ENCODE measurements at places on chromosomes 13 and 19.

- peak; percentile 93 for DNase-seq
Measured at GRCh38 chr13:48235341-48236135, 2.5 kb downstream of the ITM2B start.

GRCh38 chr19:45772130-45772840 lies 3.2 kb upstream of the SIX5 start:
- DNase-seq = no peak

- DNase-seq = no peak
Measured at GRCh38 chr19:33459222-33460090, 62.1 kb downstream of the PEPD start.

DNA sequence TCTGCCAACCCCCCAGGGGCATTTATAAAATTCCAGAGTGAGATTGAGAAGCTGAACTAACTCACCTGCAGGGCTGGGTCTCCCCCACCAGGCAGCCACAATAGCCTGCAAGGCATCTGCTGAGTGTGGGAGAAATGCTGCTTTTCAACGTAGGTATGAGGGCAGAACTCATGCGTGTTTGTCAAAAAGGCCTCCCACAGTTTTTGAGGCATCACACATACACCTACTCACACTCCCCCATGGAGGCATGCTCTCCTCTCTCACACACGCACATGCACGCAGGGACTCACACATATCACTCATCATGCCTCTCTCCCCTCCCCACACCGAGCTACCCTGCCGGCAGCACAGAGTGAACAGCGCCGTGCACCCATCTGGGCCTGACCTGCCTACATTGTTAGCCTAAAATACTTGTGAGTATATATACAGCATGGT lies 390.5 kb downstream of the FGF9 start:
- no peak for DNase-seq

GRCh38 chr19:517721-518597 lies 10.7 kb downstream of the TPGS1 start:
- no peak for DNase-seq

DNA sequence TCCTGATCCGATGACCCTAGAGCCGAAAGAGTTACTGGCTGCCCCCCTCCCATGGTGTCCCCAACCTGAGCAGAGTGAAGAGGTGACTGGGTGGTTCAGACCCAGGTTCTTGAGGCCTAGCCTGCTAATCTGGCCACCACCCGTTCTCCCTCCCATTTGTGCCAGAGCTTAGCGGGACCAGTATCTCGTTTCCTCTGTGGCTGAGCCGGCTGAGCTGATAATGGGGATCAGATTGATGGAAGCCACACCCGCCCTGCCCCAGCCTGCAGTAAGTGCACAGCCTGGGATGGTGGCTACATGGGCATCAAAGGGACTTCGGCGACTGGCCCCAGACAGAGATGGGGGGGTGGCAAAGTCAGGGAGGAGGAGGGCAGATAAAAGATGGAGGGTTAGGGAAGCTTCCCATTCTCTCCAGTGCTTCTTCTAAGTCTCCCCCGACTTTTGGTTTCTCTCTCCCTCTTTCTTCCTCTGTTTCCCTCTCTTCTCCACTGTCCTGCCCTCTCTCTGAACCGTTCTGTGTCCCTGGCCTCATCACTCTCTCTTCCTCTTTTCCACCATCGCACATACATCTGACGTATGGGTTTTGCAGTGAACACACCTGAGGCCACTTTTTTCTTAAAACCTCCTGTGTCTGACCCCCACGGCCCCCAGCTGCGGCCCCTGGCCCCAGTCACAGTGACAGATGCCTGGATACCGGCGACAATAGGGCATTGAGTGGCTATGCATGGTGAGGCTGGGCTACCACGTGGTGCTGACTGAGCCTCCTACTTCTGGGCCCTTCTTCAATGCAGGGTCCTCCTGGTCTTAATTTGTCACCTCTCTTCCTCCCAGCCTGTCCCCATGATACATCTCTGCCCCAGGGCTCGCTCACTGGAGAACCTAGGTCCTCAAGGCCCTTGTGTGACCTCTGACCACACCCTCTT lies 2.4 kb downstream of the ELAVL3 start:
- DNase-seq = no peak

GRCh38 chr13:109698779-109699178 lies 87.6 kb downstream of the IRS2 start:
- DNase-seq = no peak

DNA sequence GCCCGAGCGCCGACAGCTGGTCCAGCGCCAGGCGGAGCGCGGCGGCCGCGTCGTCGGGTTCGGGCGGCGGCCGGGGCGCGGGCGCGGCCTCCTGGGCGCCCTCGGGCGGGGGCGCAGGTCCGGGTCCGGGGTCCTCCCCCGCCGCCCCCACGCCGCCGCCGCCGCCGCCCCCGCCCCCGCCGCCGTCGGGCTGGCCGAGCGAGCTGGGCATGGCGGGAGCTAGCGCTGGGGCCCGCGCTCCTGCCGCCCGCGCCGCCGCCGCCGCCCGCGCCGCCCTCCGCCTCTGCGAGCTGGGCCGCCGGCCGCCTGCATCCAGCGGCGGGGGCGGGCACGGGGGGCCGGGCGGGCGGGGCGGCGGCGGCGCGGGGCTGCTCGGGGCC lies 287 bp downstream of the MEX3D start:
- no peak for DNase-seq

DNA sequence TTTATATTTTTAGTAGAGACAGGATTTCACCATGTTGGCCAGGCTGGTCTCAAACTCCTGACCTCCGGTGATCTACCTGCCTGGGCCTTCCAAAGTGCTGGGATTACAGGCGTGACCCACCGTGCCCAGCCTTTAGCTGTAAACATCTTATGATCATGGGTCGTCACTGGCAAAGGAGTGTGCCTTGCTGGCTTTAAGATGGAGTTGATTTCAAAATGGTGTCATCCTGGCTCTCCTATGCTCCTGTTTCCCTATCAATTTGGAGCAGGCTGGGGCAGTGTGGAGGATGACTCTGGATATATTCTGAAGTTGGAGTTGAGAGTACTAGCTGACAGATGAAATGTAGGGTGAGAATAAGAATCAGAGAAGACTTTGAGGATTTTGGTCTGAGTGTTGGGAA lies 18.4 kb upstream of the ATP8A2 start:
- DNase-seq = no peak

DNA sequence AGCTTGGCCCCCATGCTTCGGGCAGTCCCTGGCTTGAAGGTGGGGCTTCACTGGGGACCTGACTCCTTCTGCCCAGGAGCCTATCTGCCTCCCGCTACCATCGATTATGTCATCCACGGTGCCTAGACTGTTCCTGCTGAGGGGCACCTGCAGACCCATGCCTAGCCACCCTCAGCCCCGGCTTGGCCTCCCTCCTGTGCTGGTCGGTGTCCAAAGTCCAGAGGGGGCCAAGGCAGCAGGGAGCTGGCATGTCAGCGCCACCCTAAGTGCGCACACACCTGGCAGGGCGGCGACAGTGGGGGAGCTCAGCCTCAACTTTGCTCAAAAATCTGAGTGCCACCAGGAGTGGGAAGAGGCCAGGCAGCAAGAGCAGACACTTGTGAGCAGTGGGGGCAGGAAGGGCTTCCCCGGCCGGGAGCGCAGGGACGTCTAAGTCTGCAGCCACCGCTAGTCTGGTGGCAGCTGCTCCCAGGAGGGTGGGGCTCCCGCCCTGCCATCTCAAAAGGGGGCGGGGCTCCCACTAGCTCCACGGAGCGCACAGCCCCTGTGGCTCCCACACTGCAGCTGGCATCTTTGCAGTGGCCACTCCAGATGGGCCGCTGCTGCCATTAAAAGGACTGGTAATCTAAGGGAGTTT lies 13.5 kb upstream of the URAD start:
- DNase-seq = no peak

GRCh38 chr13:96710166-96710862 lies 284.0 kb downstream of the OXGR1 start:
- no peak for DNase-seq

- no peak for DNase-seq
Measured at GRCh38 chr13:20044086-20044485, 85.6 kb downstream of the ZMYM2 start.

GRCh38 chr19:38274739-38275138 lies 10.4 kb downstream of the SPINT2 start:
- DNase-seq = peak; percentile 60

DNA sequence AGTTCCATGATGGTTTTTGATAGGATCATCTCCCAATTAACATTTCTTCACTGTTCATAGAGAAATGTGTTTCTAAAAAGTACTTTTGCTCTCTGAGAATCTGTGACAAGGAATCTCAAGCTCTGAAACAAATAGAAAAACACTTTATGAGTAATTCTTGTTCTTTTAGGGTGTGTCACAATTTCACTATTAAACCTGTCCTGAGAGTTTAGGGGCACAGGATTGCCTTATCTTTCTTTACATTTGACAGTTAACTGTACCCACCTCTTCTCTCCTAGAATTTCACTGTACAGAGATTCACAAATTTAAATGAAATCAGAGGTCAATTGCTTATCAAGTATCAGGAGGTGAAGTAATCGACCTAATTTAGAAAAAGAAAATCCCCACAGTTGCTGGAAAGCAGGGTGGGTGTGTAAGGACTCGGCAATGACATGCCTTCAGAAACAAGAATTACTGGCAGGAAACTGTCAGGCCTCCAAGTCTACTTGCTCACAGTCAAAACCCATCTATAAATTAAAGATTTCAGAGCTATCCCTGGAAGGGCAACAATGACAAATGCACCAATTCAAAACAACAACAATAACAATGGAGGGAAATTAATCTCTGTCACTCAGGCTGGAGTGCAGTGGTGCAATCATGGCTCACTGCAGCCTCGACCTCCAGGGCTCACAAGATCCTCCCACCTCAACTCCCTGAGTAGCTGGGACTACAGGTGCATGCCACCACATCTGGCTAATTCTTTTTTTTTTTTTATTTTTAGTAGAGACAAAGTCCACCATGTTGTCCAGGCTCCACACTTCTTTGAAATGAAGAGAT lies 250.2 kb downstream of the ABCC4 start:
- DNase-seq = no peak

DNA sequence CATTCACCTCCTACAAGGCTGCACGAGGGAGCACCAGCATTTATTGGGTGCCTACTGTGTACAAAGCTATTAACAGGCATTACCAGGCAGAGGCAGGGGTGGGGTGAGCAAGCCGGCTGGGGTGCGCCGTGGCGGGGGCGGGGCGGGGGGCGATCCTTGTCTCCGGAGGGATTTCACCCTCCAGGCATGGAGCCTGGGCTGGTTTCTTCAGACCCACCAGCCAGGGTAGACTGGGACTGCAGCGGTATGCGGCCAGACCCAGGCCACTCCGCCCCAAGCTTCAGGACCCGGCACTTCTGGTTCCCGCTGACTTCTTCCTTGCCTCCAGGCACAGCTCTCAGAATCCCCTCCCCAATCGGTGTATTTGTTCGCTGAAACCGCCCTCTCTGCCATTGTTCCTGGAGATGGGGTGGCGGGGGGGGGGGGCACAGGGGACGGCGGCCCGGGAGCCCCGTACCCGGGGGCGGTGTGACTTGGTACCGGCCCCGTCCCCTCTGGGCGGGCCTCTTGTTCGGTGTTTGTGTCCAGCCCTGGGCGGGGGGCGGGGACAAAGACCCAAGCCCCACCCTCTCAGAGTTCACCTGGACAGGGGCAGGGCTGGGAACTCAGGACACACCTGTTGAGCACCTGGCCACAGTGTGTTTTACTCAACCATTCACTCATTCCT lies 14.4 kb downstream of the TJP3 start:
- no peak for DNase-seq

GRCh38 chr19:43290568-43291359 lies 21.4 kb upstream of the PSG9 start:
- DNase-seq = no peak

GRCh38 chr13:89520468-89520867 lies 1827.0 kb upstream of the MIR17HG start:
- DNase-seq = no peak

DNA sequence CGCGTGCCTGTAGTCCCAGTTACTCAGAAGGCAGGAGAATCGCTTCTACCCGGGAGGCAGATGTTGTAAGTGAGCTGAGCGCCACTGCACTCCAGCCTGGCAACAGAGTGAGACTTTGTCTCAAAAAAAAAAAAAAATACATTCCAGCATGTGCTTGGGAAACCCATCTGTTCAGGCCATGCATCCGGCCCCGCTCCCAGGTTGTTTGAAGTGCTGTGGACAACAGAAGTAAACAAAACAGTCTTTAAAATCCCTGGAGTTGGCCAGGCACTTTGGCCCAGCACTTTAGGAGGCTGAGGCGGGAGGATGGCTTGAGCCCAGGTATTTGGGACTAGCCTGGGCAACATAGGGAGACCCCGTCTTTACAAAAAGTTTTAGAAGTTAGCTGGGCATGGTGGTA lies 3.2 kb upstream of the PTPRS start:
- no peak for DNase-seq

DNA sequence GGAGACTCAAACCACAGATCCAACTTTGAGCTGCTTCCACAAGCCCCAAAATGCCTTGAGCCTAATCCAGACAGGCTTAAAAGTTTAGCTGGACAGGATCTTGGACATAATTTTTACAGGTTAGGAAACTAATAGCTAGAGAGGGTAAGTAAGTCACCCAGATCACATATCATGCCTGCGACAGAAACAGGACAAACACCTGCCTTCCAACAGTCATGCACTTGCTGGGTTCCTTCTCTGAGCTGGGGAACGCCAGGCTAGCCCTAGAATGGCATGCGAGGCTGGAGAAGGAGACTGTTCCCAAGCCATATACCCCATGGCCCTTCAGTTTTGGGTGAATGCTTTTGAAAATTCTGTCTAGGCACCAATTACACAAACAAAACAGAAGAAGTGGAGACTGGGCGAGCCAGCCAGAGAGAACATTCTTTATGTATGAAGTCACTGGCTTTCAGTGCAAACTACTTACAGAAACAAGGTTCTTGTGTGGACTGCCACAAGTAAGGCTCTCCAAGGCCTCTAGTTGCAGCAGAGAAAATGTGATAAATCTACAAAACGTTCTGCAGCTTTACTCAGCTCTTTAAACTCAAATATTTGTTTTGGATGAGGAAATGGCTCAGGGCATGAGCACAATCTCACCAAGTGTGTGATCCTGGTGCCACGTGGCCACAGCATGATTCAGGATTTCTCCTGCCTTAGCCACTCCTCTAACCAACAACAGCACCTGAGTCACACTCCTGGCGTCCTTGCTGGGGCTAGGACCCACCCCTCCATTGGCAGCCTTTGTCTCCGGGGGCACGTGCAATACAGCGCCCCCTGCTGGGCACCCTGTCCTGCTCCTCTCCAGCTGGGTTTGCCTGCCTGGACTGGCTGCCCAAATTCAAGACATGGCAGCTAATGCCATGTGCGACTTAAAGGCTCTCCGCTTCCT lies 73.4 kb upstream of the UBL3 start:
- DNase-seq = peak; percentile 8

DNA sequence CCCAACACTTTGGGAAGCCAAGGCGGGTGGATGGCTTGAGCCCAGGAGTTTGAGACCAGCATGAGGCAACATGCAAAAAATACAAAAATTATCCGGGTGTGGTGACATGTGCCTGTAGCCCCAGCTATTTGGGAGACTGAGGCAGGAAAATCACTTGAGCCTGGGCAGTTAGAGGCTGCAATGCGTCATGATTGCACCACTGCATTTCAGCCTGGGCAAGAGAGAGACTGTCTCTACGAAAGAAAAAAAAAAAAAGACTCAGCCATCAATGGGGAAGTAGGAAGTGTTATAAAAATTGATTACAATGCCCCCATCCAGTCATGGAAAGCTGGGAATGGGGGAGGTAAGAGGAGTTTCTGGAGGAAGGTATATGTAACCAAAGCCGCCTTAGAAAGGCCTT lies 5.4 kb downstream of the TYK2 start:
- no peak for DNase-seq

GRCh38 chr19:3610745-3611717 lies 4.4 kb upstream of the TBXA2R start:
- no peak for DNase-seq

- no peak for DNase-seq
Measured at GRCh38 chr13:95106562-95106961, 194.7 kb downstream of the ABCC4 start.

- DNase-seq = peak; percentile 24
Measured at GRCh38 chr13:50387051-50387581, 371.9 kb downstream of the KCNRG start.
